ENCODE measurements at places on chromosomes 1 and 21.

DNA sequence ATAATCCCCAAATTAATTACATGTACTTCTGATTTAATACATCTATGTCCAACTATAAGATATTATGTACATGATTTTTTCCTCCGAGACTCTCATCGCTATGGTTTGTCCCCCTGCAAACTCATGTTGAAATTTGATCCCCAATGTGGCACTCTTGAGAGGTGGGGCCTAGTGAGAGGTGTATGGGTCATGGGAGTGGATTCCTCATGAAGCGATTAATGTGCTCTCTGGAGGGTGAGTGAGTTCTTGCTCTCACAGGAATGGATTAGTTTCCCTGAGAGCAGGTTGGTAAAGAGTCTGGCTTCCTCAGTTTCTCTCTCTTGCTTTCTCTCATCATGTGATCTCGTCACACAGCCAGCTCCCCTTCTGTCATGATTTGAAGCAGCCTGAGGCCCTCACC is 16.1 kb downstream of the HSF2BP start:
- DNase-seq, result no peak

DNA sequence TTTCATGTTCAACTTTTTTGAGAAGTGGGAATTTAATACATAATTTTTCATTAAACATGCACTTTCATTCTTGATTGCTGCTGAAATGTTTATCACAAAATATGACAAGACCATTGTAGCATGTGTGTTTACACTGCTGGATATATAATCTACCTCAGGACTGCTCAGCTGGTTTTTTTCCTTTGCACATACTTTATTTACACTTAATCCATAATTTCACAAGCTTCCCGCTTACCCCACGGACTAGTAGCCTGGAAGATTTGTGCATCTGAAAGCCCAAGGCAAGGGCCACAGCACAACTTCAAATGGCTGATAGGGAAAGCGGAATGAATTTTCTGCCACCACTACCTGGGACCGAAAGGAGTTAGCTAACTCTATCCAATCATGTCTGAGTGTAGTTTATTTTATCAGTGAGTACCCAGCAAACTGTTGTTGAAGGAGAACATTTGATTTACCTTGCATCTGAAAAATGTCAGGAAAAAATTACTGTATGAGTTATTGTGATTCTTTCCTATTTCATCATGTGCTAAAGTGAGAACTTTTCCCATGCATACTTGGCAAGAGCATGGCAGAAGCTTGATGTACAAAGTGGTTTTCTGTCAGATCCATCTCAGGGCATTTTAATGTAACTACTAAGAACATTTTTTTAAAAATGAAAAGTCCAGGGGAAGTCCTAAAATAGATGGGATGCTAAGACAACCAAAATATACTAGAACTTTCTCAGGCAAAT is 558.2 kb upstream of the USP24 start:
- DNase-seq, result no peak

DNA sequence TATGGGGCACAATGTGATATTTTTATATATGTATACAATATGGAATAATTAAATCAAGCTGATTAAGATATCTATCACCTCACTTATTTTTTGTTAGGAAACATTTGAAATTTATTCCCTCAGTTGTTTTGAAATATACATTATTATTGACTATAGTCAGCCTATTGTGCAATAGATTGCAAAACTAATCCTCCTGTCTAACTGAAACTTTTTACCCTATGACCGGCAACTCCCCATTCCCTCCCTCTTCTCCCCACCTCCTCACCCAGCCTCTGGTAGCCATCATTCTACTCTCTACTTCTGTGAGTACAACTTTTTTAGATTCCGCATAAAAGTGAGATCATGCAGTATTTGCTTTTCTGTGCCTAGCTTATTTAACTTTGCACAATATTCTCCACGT is 117.7 kb upstream of the SGIP1 start:
- no peak for DNase-seq

- no peak for DNase-seq
These were observed 51.7 kb upstream of the TARBP1 start for GRCh38 chr1:234530672-234531071.

DNA sequence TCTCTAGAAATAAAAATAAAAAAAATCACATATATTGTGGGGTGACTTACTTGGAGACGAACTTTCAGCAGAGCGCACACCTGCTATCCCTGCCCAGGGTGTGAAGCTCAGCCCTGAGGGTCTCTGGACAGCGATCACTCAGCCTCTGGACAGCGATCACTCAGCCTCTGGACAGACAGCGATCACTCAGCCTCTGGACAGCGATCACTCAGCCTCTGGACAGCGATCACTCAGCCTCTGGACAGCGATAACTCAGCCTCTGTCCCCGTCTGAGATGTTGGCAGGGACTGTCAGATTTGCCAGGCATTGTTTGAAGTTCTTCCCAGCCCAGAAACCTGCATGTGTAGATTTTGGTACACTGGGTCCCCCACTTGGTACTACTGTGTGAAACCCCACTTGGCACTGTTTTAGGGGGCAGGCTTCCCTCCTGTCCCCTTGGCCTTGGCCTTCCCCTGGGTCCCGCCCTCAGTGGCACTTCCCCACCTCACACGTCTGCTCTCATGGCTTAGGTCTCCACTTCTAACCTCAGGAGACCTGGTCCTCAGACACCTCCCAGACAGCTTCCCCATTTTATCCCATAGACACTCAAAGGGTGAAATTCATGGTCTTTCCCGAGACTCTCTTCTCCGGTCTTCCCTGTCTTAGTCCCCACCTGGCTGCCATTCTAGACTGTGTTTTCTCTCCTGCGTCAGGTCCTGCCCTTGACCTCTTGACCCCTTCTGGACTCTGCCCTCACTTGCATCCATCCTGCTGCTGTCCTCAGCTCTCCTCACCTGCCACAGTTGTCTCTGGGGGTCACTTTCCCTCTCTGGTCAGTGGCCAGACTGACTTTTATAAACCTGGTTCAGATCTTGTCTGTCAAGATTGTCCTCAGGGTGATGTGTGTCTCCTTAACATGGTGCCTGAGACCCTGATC is 10.2 kb downstream of the PSEN2 start:
- no peak for DNase-seq

DNA sequence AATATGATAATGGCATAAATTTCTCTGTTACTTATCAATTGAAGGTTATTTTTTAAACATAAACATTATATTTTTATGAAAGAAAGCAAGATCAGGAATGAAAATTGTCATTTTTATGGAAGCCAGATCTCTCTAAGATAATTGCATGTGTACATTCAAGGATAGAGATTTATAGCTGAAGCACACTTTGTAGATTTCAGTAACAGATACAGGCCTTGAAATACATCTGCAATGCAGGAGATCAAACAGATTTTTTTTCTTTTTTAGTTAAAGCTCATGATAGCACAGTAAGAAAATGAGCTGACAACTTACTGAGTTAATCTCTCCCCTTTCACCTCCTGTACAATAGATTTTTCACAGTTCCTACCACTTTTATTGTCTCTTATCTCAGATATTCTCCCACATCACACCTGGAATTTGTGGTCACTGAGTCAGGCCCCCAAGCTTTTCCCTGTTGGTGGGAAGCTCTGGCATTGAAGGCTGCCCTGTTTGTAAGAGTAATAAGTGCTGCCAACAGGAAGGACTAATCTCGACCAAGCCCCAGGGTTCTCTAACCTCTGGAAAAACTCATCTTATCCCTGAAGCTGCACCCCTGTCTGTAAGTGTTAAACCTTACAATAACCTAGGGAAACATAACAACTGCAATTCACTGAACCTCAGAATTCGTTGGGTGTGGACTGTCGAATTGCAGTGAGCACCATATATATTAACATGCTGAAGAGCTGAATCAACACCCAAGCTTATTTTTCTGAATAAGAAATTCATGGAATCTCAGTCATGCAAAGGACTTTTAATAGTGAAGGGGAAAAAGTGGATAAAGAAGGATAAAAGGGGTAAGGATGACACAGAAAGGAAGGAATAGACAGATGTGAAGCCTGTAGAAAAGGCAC is 599.0 kb downstream of the LMO4 start:
- DNase-seq, result no peak

DNA sequence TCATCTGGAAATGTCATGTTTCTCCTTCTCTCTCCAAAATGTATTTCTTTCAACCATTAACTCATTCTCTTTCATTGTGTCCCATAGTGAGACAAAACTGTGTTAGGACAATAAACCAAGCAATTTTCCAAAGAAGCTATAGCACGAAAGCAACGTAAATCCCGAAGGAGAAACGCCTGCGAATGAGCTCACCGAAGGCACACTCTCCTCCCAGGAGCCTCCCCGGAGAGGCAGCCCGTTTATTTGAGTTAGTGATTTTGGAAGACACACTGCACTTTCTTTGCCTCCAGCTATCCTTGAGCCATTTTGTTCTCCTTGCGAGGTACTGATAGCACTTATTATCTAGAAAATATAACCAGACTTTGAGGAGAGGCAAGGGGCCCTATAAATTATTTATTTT is 41.2 kb downstream of the RSPH1 start:
- no peak for DNase-seq

DNA sequence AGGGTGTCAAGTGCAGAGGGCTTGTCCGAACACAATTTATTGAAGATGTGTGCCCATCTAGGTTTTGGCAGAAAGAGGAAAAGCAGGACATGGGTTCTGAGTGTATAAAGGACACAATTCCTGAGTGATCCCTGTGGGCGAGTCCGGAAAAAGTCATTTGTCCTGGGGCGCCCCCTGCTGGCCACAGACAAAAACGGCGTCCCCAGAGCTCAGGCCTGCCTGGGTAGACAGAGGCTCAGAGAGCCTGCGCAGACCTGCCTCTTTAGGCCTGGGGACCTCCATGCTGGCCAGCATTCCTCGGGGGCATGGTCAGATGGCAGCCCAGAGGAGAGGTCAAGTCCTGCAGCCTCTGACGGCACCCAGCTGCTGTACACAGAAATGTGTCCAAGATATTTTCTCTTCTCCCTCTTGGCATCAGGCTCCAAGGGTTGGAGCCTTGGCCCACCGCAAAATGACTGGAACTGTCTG is 65.5 kb upstream of the LRP8 start:
- peak; percentile 74 for DNase-seq

DNA sequence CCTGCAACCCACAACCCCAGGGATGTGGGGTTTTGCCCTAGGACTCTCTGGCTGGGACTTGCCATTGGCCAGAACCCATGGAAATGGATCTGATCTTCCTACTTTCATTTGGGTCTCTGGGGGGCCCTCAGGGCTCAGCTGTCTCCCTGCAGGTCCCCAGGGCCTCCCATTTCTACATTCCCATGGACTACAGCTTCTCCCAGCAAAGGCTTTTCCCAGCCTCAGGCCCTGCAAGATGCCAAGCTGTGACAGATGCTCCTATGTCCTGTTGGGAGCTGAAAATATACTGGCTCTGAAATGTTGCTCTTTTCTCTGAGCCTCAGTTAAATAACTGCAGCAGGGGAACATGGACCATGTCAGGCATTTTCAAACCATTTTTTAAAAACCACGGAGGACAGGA is 99.5 kb upstream of the IGSF21 start:
- no peak for DNase-seq
